Liver (tissue), 10 donors: ENCODE measurements at places on chromosomes 3 and 15. TPM values are rescaled to one million over a fixed set of nuclear protein-coding genes. Genes with fewer than 3 reads are reported as not detected.

- H3K27me3 ChIP-seq = no peaks in the 10 kb centered on the region
- no peak overlapping the region for H3K27ac ChIP-seq
- DNase-seq = no peak
- H3K36me3 ChIP-seq = no peaks in the 10 kb centered on the region
These were observed 309.8 kb upstream of the CTDSPL start for GRCh38 chr3:37551857-37552256.

DNA sequence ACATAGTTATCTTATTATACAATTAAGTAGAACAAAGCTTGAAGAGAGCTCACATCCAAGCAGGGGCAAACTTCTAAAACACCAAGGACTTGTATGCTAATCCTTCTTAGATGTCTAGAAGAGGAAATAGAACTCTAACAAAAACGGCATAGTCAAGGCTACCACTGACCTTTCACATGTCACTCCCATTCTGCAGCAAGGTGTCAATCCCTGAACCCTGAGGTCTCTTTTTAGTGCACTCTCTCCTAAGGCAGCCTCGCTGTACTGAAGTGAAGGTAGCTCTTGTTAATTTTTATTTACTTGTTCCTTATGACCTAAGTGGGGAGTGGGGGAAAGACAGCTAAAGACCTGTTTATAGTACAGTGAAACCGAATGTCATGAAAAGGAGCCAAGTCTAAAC lies 506.5 kb downstream of the FOXP1 start:
- no peaks in the 10 kb centered on the region for H3K36me3 ChIP-seq
- H3K4me1 ChIP-seq = peaks cover 3% of the 10 kb centered on the region
- no peaks in the 10 kb centered on the region for H3K27me3 ChIP-seq
- H3K4me3 ChIP-seq = no peak overlapping the region
- no peak overlapping the region for H3K27ac ChIP-seq

DNA sequence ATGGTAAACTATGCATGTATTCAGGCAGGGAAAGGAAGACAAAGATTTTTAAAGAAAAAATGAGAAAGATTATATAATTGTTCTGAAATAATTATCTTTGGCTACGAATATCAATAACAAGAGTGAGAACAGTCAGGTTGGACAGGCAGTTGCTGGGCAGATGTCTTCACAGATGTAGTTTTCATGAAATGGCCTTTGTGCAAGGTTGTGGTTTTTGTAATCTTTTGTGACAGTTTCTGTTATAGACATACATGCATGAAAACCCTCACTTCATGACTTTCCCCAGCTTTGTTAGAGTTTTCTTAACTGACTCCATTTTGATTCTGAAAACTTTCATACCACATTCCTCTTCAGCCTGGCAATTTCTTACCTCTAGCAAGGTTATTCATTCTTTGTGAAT lies 34.9 kb upstream of the SLC25A36 start:
- peaks cover 3% of the 10 kb centered on the region for H3K27me3 ChIP-seq
- H3K4me1 ChIP-seq = no peaks in the 10 kb centered on the region
- no peak overlapping the region for H3K27ac ChIP-seq

DNA sequence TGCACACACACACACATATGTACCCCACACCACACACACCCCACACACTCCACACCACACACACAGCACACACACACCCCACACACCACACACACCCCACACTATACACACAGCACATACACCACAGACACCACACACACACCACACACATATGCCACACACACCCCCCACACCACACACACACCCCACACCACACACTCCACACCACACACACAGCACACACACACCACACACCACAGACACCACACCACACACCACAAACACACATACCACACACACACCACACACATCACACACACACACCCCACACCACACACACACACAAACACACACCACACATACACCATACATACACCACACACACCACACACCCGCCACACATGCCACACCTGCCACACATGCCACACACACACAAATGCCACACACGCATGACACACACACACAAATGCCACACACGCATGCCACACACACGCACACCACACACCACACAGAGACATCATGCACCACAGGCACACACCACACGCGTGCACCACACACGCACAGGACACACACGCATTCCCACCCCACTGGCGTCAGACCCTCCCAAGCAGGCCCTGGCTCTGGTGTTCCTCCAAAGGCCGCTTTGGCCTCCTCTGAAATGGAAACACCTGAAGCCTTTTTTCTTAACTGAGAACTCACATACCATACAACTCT lies 15.7 kb downstream of the CHST13 start:
- H3K4me3 ChIP-seq = no peak overlapping the region
- peaks cover 2% of the 10 kb centered on the region for H3K36me3 ChIP-seq
- H3K27me3 ChIP-seq = no peaks in the 10 kb centered on the region
- no peak overlapping the region for H3K27ac ChIP-seq
- peaks cover 2% of the 10 kb centered on the region for H3K4me1 ChIP-seq
- no peak for DNase-seq

GRCh38 chr15:89753855-89754254 lies 2.8 kb upstream of the MESP1 start:
- no peak overlapping the region for H3K27ac ChIP-seq
- H3K27me3 ChIP-seq = no peaks in the 10 kb centered on the region
- no peak for DNase-seq
- H3K4me3 ChIP-seq = no peak overlapping the region
- H3K36me3 ChIP-seq = no peaks in the 10 kb centered on the region
- H3K4me1 ChIP-seq = peaks cover 3% of the 10 kb centered on the region

DNA sequence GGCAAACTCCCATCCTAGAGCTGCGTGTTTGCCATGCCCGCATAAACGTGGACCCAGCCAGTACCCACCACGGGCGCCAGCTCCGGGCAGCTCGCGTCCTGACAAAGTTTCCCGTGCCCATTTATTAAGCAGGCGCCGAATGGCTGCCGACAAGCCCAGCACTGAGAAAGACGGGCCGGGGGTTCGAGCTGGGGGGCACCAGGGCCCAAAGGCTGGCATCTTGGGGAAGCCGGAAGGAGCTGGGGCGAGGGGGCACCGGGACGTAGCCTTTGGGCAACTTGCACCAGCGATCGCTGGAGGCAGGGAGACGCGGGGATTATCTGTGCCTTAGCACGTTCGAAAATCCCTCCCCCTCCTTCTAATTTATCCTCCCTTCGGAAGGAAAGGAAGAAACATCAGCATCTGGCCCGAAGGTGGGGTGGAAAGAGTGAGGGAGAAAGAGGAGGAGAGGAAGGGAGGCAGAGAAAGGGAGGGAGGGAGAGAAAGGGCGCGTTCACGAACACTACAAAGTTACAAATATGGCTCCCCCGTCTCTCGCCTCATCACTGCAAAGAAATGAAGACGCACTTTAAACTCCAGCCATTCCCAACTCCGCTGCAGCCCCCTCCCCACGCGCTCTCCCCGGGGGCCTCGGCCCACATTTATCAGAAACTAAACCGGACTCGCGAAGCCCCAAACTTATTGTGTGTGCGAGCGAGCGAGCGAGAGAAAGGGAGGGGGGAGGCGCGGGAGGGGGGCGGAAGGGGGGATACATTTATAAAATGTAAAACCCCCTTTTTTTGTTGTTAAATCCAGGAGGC lies 1.0 kb downstream of the ANP32A start:
- peaks cover 16% of the 10 kb centered on the region for H3K4me1 ChIP-seq
- H3K4me3 ChIP-seq = peak overlapping the region; percentile 94
- peak overlapping the region; percentile 99 for H3K27ac ChIP-seq

DNA sequence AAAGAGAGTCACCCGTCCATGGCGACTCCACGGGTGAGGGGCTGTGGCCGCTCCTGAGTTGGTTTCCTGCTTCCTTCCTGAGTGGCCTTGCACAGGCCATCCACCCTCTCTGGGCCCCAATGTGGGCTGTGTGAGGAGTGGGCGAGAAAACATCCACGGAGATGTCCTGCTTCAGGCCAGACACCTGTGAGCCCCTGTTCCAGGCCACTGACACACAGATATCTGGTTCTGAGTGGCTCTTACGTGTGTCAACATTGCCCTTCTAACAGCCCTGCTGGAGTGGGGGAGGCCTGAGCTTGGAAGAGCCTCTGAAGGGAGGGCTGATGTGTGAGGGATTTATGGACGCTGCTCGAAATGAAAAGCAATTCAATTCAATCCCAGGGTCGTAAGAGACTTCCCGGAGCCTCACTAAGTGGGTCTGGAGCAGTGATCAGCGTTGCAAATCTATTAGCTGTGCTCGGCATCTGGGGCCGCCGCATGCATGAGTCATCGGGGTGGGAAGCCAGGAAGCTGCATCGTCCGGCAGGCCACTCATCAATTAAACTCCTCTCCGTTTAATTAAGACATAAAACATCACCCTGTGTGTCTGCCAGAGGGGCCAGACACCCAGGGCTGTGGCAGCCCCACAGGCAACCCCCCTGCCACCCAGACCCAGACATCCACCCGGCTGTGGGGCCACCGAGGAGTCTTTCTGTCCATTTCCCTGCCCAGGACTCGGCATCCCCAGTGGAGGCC lies 20.0 kb upstream of the PRR23E start:
- no peaks in the 10 kb centered on the region for H3K36me3 ChIP-seq
- no peak overlapping the region for H3K27ac ChIP-seq
- H3K27me3 ChIP-seq = no peaks in the 10 kb centered on the region
- DNase-seq = peak; percentile 20

DNA sequence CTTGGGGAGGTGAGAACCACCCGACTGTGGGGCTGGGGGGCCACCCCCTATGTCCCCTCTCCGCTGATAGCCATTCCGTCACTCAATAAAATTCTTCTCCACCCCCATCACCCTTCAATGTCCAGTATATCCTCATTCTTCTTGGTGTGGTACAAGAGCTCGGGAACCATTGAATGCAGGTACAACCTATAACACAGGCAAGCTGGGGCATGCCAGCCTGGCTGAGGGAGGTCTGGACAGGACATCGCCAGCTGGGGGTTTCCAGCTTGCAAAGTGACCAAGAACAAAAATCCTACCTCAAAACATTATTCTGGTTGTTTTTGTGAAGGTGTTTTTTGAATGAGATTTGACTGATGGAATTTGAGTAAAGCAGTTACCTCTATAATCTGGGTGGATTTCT lies 19.6 kb upstream of the BDH1 start:
- no peaks in the 10 kb centered on the region for H3K36me3 ChIP-seq
- no peaks in the 10 kb centered on the region for H3K27me3 ChIP-seq
- H3K27ac ChIP-seq = no peak overlapping the region
- H3K4me1 ChIP-seq = peaks cover 22% of the 10 kb centered on the region
- DNase-seq = no peak

GRCh38 chr15:74635228-74635627 lies 19.6 kb downstream of the CLK3 start:
- H3K27me3 ChIP-seq = no peaks in the 10 kb centered on the region
- peak; percentile 77 for DNase-seq

GRCh38 chr15:72991026-72991425 lies 61.2 kb upstream of the NEO1 start:
- H3K27ac ChIP-seq = no peak overlapping the region
- no peak for DNase-seq
- peaks cover 6% of the 10 kb centered on the region for H3K27me3 ChIP-seq
- H3K36me3 ChIP-seq = no peaks in the 10 kb centered on the region

AGBL1 gene
- polyA plus RNA-seq = not detected

SIDT1 gene
- polyA plus RNA-seq = 0.10 TPM

GRCh38 chr3:194472290-194472920 lies 14.4 kb downstream of the ATP13A3 start:
- H3K36me3 ChIP-seq = no peaks in the 10 kb centered on the region
- H3K27me3 ChIP-seq = no peaks in the 10 kb centered on the region
- peaks cover 17% of the 10 kb centered on the region for H3K4me1 ChIP-seq
- no peak overlapping the region for H3K27ac ChIP-seq
- DNase-seq = no peak

- no peaks in the 10 kb centered on the region for H3K27me3 ChIP-seq
- H3K27ac ChIP-seq = no peak overlapping the region
- no peak overlapping the region for H3K4me3 ChIP-seq
- H3K4me1 ChIP-seq = no peaks in the 10 kb centered on the region
These were observed 72.7 kb upstream of the ABI3BP start for GRCh38 chr3:101065962-101066361.

DNA sequence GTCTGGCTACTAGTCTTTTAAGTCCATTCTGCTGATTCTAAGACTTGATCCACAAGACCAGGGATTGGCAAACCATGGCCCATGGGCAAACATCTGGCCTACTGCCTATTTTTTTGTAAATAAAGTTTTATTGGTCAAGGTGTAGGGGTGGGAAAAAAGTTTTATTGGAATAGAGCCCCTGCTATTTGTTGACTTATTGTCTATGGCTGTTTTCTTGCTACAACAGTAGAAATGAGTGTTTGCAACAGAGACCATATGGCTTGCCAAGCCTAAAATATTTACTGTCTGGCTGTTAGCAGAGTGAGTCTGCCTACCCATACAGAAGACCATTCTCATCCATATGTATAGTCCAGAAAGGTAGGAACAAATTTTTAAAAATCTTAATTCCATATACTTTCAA lies 106.4 kb downstream of the PTPRG start:
- H3K4me3 ChIP-seq = no peak overlapping the region
- no peaks in the 10 kb centered on the region for H3K36me3 ChIP-seq
- H3K27ac ChIP-seq = no peak overlapping the region
- H3K4me1 ChIP-seq = peaks cover 15% of the 10 kb centered on the region

GRCh38 chr15:70362350-70362749 lies 264.6 kb upstream of the TLE3 start:
- no peak for DNase-seq
- no peak overlapping the region for H3K4me3 ChIP-seq
- H3K27me3 ChIP-seq = no peaks in the 10 kb centered on the region
- H3K4me1 ChIP-seq = no peaks in the 10 kb centered on the region

DNA sequence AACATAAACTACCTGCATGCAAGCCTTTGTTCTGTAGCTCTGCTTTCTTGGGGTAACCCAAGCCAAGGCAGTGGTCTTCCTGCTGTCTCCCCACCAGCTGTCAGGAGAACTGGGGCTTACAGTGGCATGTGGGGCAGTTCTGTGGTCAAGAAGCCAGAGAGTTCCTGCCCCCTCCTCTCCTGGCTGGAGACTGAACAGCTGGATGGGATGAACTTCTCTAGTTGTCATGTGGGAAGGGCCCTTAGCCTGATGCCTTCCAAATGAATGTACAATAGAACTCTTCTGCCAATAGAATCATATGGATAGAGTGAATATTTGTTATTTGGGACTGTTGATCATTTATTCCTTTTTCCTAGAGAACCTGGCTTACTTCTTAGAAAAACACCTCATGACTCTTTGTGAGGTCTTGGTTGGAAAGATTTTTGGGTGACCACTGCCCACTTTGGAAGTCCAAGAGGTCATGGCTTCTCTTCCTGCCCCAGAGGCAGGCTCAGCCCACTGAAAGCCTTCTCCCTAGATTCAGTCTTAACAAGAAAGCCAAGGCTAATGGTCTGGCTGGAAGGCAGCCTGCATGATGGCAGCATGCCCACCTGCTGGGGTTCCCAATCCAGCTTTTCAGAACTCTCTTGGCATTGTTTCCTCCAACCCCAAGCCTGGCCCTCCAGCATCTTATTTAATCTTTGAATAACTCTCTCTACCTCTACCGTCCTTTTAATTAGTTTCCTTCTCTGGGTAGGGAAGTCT lies 462.9 kb upstream of the PROK2 start:
- H3K27me3 ChIP-seq = no peaks in the 10 kb centered on the region
- DNase-seq = no peak
- no peak overlapping the region for H3K27ac ChIP-seq
- no peak overlapping the region for H3K4me3 ChIP-seq

ROPN1 gene
- not detected for polyA plus RNA-seq
